GOT3 (cell line): ENCODE measurements at places on chromosomes 12 and 14.

DNA sequence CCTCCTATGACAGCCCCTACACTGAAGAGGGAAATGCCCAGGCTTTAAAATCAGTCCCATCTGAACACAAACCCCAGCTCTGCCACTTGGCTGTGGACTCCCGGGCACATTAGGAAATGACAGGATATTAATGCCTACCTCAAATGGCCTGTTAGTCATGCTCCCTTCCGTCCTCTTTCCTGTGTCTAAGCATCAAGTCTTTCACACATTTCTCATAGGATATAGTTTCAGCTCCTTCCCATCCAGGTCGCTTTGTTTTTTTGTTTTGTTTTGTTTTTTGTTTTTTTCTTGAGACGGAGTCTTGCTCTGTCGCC is 16.1 kb downstream of the PLEK2 start:
- DNase-seq, result no peak

GRCh38 chr12:91920276-91920675 is 225.4 kb downstream of the BTG1 start:
- no peak for DNase-seq

GRCh38 chr12:124938108-124938507 is 23.7 kb upstream of the UBC start:
- no peak for DNase-seq

DNA sequence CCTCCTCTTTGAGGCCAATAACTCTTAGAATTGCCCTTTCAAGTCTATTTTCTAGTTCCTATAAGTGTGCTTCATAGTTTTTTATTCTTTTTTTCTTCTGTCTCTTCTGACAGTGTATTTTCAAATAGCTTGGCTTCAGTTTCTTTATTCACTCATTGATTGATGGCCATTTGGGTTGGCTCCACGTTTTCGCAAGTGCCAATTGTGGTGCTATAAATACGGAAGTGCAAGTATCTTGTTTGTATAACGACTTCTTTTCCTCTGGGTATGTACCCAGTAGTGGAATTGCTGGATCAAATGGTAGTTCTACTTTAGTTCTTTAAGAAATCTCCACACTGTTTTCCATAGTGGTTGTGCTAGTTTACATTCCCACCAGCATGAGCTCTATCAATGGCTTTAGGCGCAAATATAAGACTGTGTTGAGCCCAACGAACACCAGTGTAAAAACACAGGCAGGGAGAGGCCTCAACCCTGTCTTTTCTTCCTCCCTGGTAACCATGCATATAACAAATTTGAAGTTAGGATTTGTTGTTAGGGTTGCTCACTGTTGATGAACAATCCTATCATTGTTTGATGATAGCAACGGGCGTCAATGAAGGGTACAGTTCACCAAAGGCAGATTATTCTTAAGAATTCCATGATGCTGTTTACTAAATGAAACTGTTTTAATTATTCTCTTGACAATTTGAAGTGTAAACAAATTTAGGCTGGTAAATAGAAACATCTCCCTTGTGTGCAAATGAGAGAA is 13.3 kb upstream of the LMNTD1 start:
- DNase-seq, result no peak

GRCh38 chr12:52977170-52977569 is 28.3 kb downstream of the KRT18 start:
- DNase-seq, result no peak

GRCh38 chr14:57898837-57899572 is 33.1 kb upstream of the SLC35F4 start:
- DNase-seq, result no peak

- DNase-seq, result no peak
Measured at GRCh38 chr12:69662764-69663163, 36.3 kb downstream of the BEST3 start.

DNA sequence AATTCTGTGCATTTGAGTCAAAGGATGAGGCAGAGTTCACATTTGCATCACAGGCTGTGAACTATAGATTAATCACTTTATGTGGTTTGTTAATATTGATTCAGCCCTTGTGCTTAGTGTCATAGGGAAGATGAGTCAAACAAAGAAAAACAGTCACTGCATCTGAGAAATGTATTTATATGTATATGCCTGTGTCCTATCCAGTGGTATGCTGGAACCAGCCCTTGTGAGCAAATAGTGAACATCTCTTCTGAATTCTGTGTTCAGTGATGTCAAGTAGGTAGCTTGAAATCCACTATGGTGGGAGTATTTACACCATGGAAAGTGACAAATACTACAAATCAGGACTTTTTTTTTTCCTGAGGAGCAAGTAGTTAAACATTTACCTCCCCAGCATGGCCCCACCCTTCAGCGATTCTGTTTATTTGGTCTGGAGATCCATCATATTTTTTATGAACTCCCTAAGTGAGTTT is 128.5 kb downstream of the HMGA2 start:
- DNase-seq, result no peak

DNA sequence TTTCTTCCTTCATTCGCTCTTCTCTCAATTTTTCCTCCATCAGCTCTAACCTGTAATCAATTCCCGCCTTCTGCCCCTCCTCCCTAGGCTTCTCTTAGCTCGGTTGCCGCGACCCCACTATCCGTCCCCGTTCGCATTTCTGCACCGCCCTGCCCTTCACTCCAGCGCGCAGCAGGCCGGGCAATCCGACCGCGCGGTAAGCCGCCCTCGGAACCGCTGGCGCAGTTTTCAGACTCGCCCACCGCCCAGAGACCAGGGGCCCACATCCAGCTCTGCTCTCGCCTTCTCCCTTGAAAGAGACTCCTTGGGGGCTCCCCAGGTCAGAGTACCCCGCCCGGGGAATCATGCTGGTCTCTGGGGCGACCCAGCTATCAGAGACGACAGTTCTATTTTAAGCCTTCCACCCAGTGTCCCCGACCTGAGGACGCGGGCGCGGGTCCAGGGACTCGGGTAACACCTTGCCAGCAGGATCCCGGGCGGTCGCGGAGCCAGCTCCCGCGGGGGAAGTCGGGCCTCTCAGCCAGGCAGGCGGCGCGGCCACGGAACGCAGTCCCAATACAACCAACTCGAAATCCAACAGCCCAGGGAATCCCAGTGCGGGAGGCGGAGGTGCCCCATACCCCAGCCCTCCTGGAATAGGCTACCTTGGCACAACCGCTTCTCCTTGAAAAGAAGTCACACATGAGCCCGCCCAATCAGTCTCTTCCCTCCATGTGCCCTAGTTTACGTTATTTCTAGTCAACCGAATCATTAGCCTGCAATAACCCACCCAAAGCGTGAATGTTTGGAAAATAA is 5.7 kb upstream of the SLC38A4 start:
- DNase-seq, result no peak

DNA sequence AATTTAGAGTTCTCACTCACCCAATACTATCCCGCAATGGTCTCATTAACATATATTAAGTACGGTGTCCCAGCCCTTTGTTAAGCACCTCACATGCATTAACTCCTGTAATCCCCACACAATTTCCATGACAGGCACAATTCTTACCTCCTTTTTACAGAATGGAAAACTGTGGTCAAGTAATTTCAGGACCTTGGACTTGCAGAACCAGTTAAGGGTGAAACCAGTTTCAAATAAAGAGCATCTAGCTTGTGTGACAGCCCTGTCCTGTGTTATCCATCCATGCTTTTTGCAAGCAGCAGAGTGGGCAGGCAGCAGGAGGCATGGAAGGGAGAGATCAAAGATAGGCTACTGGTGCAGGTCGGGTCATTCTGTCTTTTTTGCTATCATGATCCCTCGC is 470.8 kb downstream of the NELL2 start:
- no peak for DNase-seq

GRCh38 chr12:116015525-116015924 is 262.0 kb downstream of the MED13L start:
- no peak for DNase-seq

- no peak for DNase-seq
Measured at GRCh38 chr12:40107803-40108620, 2.1 kb upstream of the SLC2A13 start.

DNA sequence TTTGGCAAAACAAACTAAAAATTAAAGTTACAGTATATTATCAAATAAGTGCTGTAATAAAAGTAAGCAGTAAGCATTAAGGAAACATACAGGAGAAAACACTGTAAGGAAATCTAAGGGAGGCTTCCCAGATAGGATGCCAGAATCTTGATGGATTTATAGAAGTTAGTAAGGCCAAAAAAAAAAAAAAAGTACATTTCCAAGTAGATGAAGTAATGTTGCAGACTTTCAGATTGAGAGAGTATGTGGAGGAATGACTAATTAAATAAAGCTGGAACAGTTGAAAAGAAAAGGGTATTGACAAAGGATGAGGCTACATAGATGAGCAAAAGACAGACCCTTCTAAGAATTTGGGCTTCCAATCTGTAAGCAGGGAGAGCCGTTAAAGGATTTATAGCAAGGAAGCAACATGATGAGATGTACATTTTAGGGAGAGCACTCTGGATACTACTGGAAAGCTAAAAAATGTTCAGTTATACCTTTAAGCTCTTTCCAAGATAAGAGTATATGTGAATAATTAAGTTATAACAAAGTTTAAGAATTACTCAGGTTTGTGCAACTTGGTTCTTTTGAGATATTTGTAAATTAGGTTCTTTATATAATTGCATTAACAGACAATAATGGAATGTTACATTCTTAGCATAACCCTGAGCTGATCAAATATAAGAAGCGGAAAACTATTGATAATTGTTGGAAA is 87.5 kb upstream of the MON2 start:
- no peak for DNase-seq

GRCh38 chr12:98456576-98457573 is 58.5 kb upstream of the TMPO start:
- no peak for DNase-seq

- DNase-seq, result peak; percentile 93
Measured at GRCh38 chr14:100192672-100193416, 33.4 kb upstream of the DEGS2 start.

DNA sequence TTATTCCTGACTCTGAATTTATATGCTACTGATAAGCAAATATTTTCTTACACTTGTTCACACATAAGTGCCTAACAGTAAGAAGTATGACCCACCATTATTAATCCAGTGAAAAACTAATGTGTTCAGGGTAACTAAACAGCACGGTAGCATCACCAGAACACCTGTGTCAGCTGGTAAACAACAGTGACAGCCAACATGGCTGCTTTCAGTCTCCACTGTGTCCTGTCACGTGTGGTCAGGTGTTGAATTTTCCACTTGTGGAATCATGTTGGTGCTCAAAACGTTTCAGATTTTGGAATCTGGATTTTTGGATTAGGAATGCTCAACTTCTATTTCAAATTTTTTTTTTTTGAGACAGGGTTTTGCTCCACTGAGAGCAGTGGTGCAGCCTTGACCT is 14.3 kb upstream of the ATP23 start:
- no peak for DNase-seq

GRCh38 chr12:46454981-46455380 is 82.4 kb upstream of the SLC38A2 start:
- no peak for DNase-seq

DNA sequence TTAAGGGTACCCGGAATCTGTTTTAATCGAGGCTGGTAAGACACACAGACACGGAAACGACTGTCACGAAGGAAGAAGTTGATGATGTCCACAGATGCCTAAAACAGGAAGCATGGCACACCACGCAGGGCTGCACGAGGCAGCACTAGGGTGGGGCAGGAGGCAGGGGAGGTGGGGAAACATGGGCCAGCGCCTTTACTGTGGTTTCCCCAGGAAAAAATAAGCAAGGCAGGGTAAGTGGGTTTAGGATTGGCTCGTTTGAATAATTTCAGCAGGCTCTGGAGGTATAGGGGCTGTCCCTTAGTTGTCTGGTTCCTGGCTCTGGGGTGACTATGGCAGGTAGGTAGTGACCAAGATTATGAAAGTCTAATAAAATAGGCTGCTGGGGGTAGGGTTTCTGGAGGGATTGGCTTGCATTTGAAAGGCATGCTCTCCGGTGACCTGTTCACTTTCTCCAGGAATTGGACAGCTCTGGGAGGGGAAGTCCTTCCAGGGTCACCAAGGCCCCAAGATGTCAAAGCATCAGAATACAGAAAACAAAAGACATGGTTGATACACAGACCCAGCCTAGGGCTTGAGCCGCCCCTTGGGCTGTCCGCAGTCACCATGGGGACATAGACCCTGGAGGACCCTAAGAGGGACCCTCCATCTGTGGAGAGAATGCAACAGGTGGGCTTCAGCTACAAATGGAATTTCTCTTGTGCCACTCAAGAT is 35.3 kb downstream of the MAP1LC3B2 start:
- no peak for DNase-seq

DNA sequence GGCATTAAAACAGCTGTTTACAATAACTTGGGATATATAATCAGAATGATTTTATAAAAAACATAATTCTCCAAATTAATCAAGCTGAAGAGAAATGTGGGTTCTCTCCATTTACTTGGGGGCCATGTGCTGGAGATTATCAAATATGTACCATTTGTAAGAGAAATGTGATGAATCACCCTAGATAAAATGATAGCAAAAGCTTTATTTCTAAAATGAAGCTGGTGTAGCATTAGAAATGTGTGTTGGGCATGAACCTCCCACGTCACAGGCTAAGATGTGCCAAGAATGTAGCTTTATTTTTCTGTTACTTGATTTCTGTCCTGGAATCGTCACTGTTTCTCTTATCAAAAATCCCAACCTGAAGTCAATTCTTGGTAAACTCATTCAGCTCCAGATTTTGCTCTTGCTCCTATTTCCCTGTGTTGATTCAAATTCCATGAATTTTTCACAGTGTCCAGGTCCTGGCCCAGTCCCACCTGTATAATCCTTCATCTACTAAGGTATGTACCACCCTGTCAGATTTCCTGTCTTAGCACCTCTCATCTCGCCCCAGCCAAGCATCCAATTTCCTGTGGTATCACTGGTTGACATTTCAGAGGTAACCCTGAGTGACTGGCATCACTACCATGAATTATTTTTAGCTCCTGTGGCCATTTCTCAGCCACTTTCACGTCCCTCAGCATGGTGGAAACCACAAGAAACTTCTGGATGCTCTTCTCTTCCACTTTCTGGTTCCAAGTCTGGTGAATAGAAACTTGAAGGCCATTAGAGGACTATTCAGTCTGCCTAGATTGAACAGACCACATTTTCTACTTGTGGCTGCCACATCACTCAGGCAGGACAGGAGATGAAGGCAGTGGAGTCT is 103.6 kb upstream of the FLRT2 start:
- no peak for DNase-seq
